ENCODE measurements at places on chromosomes 6 and 20.
A peak's percentile ranks its signal among the peaks of the same experiment; 100 is the strongest.

DNA sequence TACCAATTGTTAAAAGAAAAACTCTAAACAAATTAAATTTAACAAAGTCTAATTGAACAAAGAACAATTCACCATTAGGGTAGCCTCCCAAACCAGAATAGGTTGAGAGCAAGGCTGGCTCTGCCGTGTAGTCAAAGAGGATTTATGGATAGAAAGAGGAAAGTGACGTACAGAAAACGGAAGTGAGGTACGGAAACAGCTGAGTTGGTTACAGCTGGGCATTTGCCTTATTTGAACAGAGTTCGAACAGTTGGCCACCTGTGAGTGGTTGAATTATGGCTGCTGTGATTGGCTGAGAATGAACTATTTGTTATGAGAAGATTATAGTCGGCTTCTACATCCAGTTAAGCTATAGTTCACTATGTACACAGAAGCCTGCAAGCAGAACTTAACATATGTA, 18.5 kb upstream of the ISM1 start:
- DNase-seq = peak; percentile 46

GRCh38 chr6:1620504-1621069, 10.9 kb downstream of the FOXC1 start:
- no peak for DNase-seq

- no peak for DNase-seq
Measured at GRCh38 chr6:152981219-152981618, 1.6 kb downstream of the FBXO5 start.

DNA sequence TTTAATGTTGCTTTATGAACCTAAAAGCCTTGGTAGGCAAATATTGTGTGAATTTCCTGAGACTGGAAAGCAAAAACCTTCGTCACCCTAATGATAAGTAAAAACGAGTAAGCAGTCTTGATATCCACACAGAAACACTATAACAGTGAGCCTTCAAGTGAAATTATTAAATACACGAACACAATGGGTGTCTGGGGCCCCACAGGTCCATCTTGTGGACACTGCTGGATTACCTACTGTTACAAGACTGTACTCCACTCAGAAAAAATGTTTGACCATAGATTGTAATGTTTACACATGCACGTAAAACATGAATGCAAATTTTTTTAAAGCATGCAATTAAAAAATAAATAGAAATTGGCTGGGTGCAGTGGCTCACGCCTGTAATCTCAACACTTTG, 466.9 kb downstream of the CD83 start:
- no peak for DNase-seq

DNA sequence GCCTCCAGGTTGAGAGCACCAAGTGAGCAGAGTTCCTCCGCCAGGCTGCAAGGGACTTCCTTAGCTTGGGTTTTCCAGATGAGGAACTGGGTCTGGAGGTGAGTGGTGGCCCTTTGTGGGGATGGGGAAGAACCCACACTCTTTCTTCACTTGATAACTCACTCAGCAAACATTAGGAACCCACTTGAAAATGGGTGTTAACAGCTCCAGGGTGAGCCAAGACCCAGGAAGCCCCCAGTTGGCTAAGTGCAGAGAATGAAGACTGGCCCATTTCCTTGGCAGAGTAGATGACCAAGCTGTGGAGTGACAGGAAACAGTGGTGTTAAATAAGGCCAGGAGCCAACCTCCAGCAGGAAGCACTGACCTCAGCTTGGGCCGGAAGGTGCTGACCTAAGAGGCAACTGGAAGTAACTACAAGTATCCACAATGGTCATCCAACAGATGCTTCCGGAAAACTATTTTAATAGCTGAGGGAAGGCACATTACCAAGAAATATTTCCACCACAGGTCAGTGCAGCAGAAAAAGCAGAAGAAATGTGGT, 22.7 kb downstream of the MRPL14 start:
- DNase-seq = peak; percentile 68
